ENCODE measurements at places on chromosomes 11 and 22. TPM values are rescaled to one million over a fixed set of nuclear protein-coding genes. Genes with fewer than 3 reads are reported as not detected.

CTSF gene
- total RNA-seq = 175 TPM

APOC3 gene
- total RNA-seq = not detected

AGBL2 gene
- 0.44 TPM for total RNA-seq

EIF3F gene
- total RNA-seq = 166 TPM

CADM1 gene
- total RNA-seq = 26.0 TPM

All from tibial nerve (tissue), 4 donors.